ENCODE measurements at places on chromosomes 7 and 10.

GRCh38 chr10:74419491-74419951 is 268.5 kb downstream of the ADK start:
- DNase-seq = no peak

DNA sequence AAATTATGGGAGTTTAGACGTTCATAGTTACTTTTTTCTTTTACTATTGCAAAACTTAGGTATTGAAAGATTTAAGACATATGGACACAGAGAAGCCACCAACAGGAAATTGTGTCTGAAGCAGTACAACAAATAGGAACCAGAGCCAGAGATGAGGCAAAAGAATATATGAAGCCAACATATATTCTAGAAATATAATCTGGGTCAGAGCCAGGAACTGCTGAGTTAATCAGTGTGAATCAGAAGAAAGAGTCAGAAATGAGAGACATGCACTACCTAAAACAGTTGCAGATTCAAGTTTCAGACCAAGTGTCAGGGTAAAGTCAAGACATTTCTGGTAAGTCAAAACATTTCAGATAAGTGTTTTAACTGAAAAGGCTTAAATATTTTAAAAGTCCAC is 67.7 kb downstream of the DGKB start:
- DNase-seq = no peak

GRCh38 chr7:101140339-101140699 is 13.4 kb downstream of the SERPINE1 start:
- no peak for DNase-seq

DNA sequence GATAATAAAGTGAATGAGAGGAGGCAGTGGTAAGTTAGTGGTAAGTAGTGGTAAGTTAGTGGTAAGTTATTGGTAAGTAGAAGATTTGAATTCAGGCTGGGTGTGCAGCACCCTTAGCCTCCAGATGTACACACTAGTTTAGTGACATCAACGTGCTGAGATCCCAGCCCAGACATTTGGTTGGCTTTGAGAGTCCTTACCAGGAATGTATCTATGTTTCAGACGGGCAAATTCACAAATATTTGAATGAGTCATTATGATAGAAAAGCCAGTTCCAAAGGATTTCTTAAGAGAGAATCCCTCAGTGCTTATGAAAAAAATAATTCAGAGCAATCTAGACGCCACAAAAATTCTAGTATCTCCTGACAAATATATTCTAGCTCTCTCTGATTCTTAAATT is 70.0 kb downstream of the ARL4A start:
- no peak for DNase-seq
